Caco-2 (cell line): ENCODE measurements at places on chromosomes 6 and 20. TPM values are rescaled to one million over a fixed set of nuclear protein-coding genes. Genes with fewer than 3 reads are reported as not detected.

GRCh38 chr6:11987386-11987785 is 24.7 kb upstream of the HIVEP1 start:
- no peaks in the 10 kb centered on the region for H3K27me3 ChIP-seq
- no peak overlapping the region for H3K27ac ChIP-seq
- DNase-seq, result no peak
- no peak overlapping the region for H3K4me3 ChIP-seq
- no peaks in the 10 kb centered on the region for H3K4me1 ChIP-seq

- H3K36me3 ChIP-seq, result no peaks in the 10 kb centered on the region
- peak overlapping the region; percentile 69 for H3K27ac ChIP-seq
- H3K27me3 ChIP-seq, result no peaks in the 10 kb centered on the region
- no peak overlapping the region for H3K4me3 ChIP-seq
Measured at GRCh38 chr20:13263451-13263850, 42.4 kb downstream of the ISM1 start.

Gene THBD
- total RNA-seq, result 0.77 and 1.0 TPM in 2 replicates

Gene CST3
- total RNA-seq, result 704 and 777 TPM in 2 replicates

Gene C6orf141
- 2.1 and 2.3 TPM in 2 replicates for total RNA-seq

DNA sequence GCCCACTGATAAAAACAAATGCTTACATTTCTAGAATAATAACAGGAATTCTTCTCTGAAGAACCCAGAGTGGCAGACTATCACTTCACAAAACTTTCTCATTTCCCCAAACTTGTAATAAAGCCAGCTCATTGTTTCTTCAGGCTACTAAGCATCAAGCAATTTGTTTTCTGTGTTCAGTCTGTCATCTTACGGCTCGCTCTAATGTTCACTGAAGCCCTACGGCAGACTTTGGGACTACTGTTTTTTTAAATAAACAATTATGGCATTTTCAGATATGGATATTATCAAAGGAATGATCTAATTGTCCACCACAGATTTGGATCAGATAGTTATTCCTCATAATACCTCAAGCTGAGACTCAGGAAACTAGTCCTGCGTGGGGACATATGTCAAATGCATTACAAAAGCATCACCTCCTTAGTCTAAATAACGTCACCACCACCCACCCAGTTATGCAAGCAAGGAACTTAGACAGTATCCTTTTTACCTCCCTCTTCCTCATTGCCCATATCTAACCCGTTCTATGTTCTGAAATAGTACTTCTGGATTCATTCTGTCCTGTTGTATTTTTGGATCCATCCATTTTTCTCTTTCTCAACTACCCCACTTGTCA is 415.1 kb downstream of the PLCB1 start:
- no peak overlapping the region for H3K4me3 ChIP-seq
- H3K36me3 ChIP-seq, result no peaks in the 10 kb centered on the region
- no peaks in the 10 kb centered on the region for H3K27me3 ChIP-seq
- H3K4me1 ChIP-seq, result peaks cover 10% of the 10 kb centered on the region
- no peak for DNase-seq
